Right ventricle myocardium inferior (tissue), 1 donor: ENCODE measurements at places on chromosomes 6 and 20. TPM values are rescaled to one million over a fixed set of nuclear protein-coding genes. Genes with fewer than 3 reads are reported as not detected.
A peak's percentile ranks its signal among the peaks of the same experiment; 100 is the strongest.

GRCh38 chr6:47016909-47017308 is 25.2 kb downstream of the ADGRF1 start:
- no peak for DNase-seq

DNA sequence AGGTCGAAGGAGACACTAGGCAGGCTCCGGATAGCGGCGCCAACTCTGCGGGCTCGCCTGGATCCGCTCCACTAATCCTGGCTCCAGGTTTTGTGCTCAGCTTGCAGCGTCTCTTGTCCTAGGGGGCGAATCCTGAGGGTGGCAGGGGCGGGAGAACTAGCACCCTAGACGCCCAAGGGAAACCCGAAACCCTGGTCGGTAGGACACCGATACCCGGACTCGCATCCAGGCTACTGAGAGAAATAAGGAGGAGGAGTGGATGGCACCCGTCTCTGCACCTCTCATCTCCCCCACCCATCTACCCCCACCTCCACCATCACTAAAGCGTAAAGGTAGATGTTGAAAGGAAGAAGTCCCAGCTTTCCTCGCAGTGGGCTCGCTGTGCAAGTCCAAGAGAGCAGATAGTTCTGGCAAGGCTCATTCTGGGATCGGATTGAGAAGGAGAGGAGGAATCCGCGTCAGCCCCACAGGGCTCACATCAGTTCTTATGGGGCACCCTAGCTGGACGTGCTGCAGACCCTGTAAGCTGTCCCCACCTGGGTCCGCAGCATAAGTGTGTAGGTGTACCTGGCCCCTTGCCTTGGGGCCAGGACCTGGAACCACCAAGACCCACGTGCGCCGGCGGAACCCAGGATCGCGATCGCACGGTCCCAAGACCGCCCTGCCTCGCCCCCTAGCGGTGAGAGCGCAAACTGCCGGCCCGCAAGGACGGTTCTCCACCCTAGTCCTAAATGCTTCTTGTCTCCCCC is 6.9 kb downstream of the SLC32A1 start:
- DNase-seq, result peak; percentile 86

- DNase-seq, result peak; percentile 68
Measured at GRCh38 chr6:117919775-117920729, 13.0 kb downstream of the SLC35F1 start.

DNA sequence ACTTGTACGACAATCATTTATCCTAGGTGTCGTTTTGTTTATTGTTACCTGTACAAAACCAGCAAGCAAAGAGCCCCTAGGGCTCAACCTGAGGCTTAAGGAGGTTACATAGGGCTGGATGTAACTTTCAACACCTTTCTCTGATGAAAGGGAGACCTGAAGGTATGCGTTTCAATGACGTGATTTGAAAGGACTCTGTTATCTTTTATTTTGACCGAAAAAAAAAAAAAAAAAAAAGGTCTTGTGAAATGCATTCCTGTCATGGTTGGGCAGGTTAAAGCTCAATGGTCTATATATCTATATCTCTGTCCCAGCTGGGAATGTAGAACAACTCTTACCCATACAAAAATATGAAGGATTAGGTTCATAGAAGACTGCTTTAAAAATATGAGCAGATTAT is 78.7 kb upstream of the SASH1 start:
- DNase-seq, result no peak

GPR6 gene
- not detected for total RNA-seq

- no peak for DNase-seq
Measured at GRCh38 chr20:32397567-32398084, 39.5 kb downstream of the ASXL1 start.

DNA sequence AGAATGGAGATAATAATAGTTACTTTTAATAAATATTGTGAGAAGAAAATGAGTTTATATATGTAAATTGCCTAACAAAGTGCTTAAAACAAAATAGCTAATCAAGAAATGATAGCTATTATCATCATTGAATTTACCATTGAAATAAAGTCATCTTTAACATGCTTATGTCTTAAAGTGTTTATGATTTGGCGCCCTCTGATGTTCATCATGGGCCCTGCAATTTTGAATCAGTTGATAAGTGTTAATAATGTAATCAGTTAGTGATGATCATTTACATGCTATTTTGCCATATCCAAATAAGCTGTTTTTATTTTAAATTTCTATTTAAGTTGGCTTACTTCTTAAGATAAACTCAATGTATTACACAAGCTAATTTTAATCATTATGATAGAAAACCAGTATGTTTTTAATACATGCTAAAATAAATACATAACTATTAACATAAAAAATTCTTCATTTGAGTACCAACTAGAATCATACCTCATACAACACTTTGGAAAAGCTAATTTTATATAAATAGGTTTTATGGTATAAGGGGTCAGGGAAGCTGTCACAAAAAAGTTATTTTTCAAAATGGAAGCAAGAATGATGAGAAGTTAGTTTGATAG is 39.2 kb upstream of the TPD52L1 start:
- DNase-seq, result no peak

- no peak for DNase-seq
Measured at GRCh38 chr6:148771896-148772554, 25.2 kb downstream of the UST start.

DNA sequence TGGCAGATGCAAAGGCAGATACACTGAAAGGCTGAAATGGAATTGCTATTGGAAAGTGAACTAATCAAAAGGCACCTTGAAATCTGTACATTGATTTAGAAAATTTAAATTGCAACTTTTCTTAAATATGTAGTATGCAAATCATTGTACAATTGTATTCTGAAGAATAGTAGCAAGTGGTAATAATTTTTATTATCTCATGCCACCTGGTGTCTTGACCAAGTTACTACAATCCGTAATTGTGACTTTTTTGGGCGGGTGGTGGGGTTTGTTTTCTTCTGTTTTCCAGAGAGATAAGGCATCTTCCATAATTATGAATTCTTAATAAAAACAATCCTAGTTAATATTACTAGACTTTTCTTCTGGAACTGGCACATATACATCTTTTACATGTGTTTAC is 12.5 kb upstream of the BCKDHB start:
- no peak for DNase-seq

MCCD1 gene
- not detected for total RNA-seq

DSE gene
- total RNA-seq, result 11.6 TPM

DNA sequence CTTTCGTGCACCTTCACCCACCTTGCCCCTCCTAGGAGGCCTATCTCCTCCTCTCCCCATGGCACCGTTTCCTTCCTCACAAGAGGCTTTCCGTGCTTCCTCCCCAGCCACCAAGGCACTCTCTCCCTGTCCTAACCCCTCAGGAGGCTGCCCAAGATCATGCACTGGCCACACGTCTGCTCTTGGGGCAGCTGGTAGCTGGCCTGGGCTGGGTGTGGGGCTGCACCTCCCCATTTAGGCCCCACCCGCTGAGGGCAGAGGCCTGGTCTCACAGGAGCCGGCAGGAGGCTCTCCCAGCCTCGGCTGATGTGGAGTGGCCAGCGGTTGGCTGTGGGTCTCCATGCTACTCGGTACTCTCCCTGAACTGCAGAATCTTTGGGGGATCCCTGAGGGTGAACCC is 13.6 kb downstream of the NOL4L start:
- DNase-seq, result no peak

- no peak for DNase-seq
Measured at GRCh38 chr6:157763129-157763903, 59.7 kb upstream of the SNX9 start.

OR2B6 gene
- total RNA-seq, result not detected
